ENCODE measurements at places on chromosomes 6 and 20.

DNA sequence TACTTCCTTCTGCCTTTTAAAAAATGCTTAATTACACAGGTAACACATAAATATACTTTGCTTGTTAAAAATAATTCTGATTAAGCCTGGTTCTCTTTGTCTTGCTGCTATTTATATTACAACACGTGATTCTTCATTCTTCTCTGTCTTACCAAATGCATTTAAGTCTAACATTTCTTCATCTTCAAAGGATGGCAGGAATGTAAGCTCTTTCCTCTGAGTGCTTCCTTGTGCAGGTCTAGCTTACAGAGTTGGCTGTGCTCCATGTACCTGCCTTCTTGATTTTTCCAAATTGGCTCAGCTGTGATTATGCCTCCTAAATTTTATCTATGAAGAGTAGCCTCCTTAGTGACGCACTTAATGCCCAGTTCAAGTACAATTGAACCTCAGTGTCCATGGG lies 44.4 kb downstream of the RNF144B start:
- no peak for DNase-seq

DNA sequence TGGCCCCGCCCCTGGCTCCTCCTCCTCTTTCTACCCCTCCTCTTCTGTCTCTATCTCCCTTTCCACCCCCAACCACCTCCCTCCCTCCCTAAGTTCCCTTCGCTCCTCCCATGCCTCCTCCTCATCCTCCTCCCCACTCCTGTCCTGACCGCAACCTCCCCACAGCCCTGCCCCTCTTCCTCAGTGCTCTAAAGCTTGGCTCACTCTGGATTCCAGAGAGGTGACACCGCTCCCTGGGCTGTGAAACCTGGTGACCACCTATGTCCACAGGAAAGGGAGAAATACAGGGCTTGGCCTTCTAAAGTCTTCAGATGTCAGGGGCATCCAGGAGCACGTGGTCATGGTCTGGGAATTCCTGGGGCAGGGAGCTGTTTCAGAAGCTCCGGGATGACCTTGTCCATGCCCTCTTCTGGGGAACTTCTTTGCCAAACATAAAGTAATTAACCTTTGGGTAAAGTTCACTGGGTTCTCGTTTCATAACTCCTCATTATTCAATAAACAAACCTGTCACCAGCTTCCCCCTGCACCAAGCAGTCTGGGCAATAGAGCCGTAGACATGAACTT lies 345 bp upstream of the CST5 start:
- DNase-seq, result no peak

DNA sequence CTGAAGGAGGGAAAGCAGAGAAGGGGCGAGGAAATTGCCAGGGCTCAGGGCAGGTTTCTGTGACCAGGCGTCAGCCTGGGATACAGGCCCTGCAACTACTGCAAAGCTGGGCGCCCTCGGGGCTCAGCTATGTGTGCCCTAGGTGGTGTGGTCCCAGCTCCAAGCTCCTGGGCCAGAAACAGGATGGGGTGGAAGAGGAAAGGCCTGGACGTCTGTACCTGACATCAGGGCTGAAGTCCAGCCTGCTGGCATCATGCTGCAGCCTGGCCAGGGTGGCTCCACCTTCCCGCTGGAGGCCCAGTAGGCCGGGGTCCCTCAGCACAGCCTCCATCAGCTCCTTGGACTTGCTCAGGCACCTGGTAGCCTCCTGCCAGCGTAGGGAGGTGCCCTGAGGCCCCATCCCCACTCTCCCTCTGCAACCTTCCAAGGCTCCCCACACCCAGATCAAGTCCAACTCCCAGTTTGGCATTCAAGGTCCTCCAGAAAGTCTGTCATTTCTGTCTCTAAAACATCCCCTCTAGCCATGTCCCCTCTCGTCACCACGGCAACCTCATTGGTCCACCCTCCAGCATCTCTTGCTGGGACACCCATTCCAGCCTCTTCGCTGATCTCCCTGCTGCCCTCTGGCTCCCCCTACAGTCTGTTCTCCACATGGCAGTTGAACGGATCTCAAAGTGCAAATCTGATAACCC lies 38.2 kb downstream of the KIAA1755 start:
- peak; percentile 53 for DNase-seq

GRCh38 chr20:63177134-63177784 lies 38.7 kb downstream of the YTHDF1 start:
- DNase-seq, result no peak

DNA sequence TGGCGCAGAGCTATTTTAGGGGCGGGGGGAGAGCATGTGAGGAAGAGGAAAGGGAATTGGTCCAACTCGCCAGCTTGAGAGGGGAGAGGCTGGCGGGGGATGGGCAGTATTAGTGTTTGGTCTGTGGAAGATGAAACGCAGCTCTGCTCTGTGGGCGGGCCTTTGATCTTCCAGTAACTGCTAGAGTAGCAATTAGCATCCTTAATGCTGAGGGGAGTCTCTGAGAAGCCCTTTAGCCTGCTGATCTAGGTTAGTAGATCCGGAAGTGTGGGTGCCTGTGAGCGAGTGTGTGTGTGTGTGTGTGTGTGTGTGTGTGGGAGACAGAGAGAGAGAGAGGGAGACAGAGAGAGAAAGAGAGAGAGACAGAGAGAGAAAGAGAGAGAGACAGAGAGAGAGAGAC lies 117.2 kb upstream of the BACH2 start:
- DNase-seq, result no peak

- no peak for DNase-seq
Observed at GRCh38 chr6:153442096-153442495, 311.0 kb upstream of the RGS17 start.

DNA sequence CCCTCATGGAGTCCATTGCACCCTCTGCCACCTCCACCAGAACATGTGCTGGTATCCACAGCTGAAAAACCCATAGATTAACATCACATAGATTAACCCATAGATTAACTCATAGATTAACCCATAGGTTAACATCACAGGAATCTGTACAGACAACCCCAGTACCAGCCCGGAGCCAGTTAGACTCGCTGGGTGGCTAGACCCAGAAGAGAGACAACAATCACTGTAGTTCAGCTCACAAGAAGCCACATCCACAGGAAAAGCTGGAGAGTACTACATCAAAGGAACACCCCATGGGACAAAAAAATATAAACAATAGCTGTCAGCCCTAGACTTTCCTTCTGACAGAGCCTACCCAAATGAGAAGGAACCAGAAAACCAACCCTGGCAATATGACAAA lies 25.1 kb downstream of the SERPINB9 start:
- DNase-seq, result no peak

DNA sequence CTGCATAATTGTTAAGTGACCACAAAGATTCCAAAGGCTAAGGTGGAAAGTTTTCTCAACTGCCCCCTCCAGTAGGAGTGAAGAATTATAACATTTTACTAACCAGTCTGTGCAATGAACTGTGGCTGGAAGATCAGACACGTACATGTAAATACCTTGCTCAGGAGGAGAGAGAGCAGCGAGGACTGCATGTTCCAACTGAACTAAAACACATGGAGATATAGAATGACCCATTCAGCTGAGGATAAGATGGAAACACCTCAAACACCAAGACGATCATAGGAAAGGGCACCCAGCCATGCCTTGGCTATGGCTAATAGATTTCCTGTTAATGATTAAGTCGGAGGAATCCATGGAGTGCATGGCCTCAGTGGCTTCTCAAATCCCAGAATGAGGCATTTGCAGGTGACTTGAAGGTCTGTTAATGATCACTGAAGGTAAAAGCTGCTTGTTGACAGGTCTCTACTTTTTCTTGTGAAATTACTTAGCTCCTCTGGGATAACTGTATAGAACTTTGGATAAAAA lies 875.6 kb downstream of the TFAP2A start:
- no peak for DNase-seq

GRCh38 chr6:11328613-11329247 lies 96.3 kb upstream of the NEDD9 start:
- no peak for DNase-seq

- no peak for DNase-seq
Observed at GRCh38 chr6:105374010-105374420, 28.9 kb downstream of the PREP start.

- no peak for DNase-seq
Observed at GRCh38 chr6:72704979-72705378, 83.1 kb downstream of the KCNQ5 start.

- no peak for DNase-seq
Observed at GRCh38 chr6:38166411-38167240, 347.1 kb downstream of the ZFAND3 start.

DNA sequence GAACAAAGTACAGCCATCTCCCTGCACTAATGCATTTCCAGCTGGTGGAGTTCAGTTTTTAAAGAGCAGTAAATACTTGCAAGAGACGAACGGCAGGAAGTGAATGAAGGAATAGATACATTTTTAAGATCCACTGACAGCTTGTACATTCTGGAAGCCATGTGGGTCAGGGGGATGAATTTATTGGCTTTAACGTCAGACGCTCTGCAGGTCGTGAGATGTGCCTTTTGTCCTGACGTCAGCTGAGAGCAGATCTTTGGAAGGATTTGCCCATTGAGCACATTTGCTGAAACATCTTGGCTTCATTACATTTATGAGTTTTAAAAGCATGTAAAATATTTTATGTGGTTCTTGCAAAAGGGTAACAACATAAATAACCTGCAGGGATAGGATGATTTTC lies 29.5 kb upstream of the SALL4 start:
- no peak for DNase-seq

DNA sequence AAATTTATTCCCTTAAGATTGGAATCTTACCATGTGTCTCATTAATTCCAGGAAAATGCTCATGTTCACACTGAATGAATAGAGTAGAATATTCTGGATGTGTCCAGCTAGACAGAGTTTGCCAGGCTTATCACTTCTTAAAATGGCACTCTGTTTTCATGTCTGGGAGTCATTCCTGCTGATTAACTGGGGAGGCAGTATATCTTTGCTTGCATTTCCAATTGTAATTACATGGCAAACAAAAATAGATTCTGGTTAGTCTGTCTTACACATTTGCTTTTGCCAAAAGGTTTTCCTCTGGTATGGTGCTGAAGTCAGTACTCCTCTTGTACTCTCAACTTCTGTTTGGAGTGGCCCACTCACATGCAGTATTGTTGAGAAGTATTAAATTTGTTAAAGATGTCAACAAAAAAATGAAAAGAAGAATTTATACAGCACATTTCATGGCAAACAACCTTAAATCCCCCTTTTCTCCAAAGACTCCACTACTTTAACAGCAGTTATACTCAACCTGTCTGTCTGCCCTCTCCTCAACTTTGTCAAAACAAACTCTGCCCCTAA lies 70.2 kb downstream of the TENT5A start:
- no peak for DNase-seq

DNA sequence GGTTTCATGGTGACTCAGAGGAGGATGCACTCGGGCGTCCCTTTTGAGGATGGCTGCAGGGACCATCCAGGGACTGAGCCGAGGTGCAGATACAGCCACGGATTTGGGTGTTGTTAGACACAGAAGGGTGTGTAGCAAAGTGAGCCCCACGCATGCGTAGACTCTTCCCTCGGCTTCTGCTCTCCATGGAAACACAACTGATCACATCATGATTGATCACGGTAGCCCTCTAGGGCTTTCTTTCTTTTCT lies 606 bp upstream of the ULBP1 start:
- peak; percentile 44 for DNase-seq

- no peak for DNase-seq
Observed at GRCh38 chr6:96563853-96564252, 925 bp downstream of the FHL5 start.

DNA sequence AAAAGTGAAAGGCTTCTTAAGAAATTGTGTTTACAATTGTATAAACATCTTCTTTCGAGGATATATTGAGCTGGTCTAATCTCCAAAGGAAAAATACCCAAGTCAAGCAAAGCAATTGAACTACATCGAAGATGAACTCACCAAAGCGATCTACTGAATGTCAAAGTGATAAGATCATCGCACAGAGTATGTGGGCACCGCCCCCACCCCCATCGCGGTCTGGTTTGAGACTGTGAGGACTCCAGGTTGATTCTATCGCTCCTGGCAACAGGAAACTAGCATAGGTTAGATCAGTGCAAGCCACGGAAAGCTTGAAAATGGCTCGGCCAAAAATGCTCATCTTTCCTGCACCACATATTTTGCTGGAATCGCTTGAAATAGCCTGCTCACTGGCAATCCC lies 133.2 kb upstream of the RPS6KA2 start:
- no peak for DNase-seq

DNA sequence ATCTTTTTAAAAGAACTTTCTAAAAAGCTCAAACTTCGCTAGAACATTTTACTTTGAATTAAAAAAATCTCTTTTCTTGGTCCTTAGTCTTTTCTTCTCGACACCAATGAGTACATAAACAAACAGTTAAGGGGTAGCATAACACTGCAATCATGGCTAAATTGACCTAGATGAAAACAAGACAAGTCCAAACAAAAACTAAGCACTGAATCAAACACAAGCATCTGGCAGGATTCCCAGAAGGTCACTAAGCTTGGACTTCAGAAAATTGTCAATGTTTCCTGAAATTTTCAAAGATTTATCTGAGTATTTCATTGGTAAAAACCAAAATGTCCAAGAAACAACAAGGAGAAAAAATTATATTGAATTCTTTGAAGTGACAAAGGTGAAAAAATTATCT lies 5.0 kb downstream of the COL21A1 start:
- no peak for DNase-seq

GRCh38 chr20:39700528-39700927 lies 738.4 kb downstream of the DHX35 start:
- no peak for DNase-seq

DNA sequence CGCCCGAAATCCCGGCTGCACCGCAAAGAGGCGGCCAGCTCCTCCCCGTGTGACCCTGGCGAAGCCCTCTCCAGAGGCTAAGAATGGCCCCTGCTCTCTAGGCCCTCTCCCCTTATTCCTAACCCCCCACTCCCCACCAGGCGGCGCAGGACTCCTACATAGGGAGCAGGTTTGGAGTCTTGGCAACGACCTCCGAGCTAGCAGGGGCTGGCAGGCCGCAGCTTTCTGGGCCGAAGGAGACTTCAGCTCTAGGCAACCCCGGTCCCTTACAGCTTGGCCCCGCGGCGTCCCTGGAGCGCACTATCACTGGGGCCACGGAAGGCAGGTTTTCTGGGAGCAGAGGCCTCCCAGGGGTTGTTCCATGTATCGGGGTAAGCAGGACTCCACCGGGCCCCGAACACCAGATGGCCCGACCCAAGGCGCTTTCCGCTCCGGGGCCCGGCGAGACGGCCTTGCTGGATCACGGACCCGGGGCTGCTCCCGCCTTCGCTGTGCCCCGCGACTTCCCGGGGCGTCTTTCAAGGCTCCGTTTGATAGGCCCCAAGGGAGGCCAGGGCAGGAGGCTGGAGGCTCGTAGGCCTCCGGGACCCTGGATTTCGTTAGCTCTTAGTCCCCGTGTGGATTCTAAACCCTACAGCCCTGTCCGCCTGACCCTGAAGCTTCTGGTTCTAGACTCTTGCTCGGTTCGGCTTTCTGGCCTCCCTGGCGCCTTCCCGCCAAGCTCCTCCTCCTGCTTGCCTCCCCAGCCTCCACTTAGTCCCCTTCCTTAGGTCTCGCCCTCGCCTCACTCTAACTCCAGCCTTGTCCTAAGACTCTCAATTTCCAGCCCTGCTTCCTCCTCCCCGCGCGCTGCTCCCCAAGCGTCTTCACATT lies 1.9 kb downstream of the SLC32A1 start:
- peak; percentile 33 for DNase-seq

DNA sequence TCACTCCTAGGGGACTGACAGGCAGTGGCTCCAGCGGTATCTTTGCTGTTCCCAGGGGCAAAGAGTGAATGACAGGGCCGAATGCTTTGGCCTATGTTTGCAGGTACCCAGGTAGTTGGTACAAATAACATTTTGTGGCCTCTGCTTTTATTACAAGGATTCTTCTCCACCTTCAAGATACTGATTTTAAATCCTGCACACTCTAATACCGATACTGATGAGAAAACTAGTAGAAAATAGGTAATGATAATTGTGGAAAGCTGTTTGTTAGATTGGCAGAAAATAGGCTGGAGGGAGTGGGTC lies 772 bp downstream of the HINT3 start:
- no peak for DNase-seq

- DNase-seq, result no peak
Observed at GRCh38 chr6:98467902-98468301, 366.5 kb upstream of the POU3F2 start.

Measured in NCI-H460 (cell line).